HL-60 (cell line): ENCODE measurements at places on chromosomes 16 and 17.

DNA sequence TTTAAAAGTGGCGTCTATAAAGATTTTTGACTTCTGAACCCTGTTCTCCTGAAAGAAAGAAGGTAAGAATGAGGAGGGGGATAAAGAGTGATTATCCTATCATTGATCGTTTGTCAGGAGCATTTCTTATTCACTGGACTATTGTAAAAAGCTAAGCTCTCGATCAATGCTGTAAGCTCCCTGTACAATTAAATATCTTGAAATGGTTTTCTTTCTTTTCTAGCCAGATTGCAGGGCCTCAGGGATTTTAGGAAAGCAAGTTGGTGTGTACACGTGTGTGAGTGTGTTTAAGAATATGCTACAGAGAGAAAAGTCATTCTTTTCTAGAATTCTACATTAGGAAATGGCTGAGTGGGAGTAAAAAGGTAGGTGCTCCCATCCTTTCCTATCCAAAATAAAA lies 154.5 kb downstream of the AATF start:
- no peak for DNase-seq

GRCh38 chr16:67542464-67542863 lies 13.8 kb downstream of the RIPOR1 start:
- no peak for DNase-seq

DNA sequence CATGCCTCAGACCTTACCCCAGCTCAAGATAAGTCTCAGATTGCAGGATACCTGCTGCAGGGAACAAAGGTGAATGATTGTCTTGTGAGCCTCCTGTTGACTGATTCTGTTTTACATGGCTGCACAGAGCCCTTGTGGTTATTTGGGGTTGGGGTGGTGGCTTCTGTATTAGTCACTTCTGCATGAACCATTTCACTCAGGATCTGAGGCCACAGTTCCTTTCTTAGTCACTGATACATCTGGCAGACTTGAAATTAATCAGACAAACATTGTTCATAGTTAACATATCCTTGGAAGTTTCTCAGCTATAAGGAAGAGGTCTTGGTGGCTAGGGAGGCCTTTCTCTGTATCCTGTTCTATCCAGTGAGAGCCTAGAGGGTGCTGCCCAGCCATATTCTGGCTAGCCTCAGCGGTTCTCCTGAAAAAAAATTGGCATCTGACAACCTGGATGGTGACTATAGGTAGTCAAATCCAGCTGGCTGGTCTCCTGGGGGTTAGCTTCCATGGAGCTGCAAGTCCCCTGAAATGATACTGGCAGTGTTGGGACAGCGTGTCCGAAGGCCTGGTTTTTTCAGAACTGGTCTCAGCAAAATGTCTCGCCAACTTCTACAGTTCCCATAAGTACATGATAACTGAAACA lies 8.4 kb upstream of the PLK1 start:
- no peak for DNase-seq

DNA sequence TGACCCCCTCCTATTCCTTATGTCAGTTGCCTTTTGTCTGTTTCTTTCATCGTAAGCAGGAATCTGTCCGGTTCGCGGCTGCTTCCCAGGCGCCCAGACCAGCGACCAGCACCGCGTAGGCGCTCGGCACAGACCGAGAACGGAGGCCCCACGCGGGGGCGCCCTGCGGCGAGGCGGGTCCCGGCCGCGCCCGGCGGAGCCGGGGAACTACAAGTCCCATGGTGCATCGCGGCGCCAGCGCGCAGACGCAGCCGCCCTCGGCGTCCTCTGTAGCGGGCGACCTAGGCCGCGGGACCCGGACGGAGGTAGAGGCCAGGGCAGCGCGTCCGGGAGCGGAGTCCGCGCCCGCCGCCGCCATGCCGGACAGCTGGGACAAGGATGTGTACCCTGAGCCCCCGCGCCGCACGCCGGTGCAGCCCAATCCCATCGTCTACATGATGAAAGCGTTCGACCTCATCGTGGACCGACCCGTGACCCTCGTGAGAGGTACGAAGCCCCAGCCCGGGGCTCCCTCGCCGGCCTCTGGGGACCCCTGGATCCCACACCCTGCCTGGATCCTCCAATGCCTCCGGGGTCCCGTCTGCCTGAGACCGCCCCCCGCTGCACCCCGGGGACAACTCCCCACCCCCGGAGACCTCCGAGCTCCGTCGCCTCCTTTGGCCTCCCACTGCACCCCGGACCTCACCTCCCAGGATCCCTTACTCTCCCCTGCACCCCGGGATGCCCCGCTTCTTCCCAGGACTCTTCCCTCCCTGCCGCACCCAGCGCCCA lies at the start of gene NDUFB10:
NDUFB10 (plus strand) TSS at position 270 of the 771 bp plus-strand sequence; CDS start at position 357, 87 bp downstream.
- DNase-seq: peak; percentile 93
